ENCODE measurements at places on chromosomes 6 and 20.

DNA sequence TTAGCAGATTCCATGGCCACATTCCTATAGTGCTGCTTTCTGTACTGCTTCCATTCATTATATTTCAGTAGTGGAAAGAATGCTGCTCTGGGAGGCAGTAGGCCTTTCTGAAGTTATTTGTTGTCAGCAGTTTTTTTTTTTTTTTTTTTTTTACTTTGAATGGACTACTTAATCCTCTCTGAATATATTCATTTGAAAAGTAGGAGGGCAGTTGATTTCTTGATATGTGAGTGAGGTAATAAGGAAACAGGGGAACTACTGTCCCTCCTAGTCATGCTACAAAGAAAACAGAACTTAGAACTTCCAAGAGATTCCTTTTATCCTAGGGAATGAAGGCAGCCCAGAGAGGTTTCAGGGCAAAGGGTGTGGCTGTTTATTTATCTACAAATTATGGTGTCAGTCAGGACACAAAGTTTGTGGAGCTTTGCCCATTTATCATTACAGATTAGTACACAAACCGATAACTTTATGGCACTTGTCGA lies 155.9 kb downstream of the JARID2 start:
- DNase-seq: no peak

DNA sequence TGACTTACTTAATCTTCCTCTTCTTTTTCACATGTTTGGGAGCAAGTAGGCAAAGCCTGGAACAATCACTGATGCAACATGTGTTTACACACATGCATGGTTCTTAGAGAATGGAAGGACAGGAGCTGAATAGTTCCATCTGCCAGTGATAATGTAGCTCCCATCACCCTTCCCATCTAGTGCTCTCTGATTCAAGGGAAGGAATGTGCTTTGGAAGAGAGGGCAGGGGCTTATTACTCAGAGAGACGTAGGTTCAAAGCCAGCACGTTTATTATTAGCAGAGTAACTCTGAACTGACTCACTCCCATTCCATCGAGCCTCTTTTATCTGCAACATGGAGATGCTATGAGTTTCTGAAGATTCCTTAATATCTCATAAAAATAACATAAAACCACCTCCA lies 211.9 kb downstream of the GMPR start:
- no peak for DNase-seq

DNA sequence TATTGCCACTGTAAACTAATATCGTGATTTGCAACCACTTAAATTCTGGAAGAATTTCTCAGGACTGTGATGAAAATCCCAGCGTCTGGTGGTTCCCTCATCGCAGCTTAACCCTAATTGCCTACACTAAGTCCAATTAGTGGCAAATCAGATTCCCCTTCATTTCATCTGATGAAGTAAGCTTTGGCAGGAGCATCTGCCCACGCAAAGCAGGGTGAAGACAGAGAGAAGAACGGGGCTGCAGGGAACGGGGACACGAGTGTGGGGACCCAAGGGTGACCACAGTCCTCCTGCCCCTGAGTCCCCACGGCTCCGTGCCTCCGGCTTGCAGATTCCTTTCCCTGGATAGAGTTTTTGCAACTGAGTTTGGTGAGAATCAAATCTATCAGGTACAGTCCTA lies 159.5 kb downstream of the LY86 start:
- DNase-seq: no peak

- no peak for DNase-seq
Measured at GRCh38 chr6:157593596-157593995, 212.6 kb downstream of the ZDHHC14 start.

GRCh38 chr20:37914672-37915433 lies 11.9 kb downstream of the VSTM2L start:
- DNase-seq: peak; percentile 13

DNA sequence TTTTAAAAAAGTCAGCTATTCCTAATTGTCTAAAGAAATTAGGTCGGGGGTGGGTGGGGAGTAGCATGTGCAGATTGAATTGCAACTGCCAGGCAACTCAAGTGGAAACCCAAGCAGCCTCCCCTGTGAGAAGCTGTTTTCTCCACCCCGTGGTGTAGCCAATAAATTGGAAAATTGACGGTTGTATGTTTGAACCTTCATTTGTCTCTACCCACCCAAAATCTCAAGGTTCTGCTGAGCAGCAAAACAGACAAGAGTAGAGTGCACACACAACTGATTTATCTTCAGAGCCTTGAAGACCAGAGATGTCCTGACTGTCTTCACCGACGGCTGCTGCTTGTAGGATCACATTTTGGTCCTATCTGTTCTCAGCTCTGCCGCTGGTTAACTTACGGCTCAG lies 88.5 kb downstream of the DTD1 start:
- DNase-seq: no peak

DNA sequence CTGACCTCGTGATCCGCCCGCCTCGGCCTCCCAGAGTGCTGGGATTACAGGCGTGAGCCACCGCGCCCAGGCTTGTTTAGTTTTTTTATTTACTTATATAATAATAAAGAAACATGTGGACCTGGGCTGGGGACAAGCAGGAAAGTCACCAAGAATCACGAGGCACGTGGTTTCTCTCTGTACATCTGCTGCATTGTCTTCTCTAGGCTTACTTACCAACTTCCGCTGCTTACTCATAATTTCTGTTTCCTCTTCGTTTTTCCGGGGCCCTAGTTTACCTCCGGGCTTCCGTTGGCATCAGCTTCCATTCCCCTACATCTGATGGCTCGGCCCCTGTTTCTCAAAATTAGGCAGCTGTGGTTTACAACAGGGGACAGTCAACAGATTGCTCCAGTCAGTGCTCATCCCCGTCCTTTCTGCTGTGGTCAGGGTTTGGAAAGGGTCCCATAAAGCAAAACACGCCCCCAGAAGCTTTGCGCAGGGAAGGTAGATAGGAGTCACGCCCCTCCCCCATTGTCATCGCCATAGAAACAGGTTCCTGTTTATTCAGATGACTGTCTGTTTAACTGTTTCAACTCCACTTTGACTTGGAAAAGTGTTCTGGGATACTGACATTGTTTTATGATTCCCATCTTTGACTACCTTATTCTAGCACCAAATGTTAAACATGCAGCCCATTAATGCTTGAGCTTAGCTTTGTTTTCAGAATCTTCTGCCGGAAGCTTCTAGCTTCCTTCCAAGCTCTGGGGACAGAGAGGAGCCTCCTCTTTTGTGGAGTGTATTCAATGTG lies 31.9 kb upstream of the TXLNB start:
- DNase-seq: peak; percentile 87

Measured in CD4-positive, alpha-beta T cell treated with Interleukin-21 for 1 hour (primary cell).